Jurkat, Clone E6-1 (cell line): ENCODE measurements at places on chromosomes 5 and 9.

DNA sequence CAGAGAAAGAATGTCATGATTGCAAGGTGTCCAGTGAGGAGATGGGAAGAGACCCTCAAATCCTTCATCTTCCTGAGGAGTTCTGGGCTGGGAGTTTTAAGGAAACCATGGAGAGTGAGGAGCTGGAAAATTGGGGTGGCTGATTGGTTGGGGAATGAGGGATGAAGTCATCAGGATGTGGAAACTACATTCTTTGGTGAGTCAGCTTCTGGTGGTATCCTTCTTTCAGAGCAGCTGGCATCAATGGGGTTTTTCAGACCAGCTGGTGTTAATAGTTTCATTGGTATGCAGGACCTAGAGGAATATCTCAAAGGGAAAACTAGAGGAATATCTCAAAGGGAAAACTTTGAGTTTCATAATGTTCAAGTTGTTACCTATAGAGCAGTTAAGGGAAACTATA is 45.2 kb downstream of the RNF180 start:
- no peak for DNase-seq

DNA sequence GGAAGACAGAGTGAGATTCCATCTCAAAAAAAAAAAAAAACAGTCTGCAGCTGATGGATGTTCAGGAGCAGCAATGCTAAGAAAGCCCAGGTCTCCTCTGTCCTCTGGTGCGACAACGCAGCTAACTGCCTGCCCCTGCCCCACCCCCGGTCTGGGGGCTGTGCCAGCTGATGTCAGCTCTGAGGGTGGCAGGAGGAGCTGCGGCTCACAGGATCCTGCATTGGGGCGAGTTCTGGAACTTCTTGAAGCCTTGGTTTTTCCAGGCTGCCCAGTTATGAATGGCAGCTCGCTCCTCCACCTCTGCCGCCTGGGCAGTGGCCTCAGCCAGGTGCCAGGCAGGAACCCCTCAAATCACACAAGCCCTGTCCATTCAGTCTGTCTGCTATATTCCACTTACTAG is 113.5 kb downstream of the ROR2 start:
- DNase-seq = no peak

GRCh38 chr5:758698-759053 is 25.9 kb downstream of the ZDHHC11B start:
- DNase-seq = no peak

DNA sequence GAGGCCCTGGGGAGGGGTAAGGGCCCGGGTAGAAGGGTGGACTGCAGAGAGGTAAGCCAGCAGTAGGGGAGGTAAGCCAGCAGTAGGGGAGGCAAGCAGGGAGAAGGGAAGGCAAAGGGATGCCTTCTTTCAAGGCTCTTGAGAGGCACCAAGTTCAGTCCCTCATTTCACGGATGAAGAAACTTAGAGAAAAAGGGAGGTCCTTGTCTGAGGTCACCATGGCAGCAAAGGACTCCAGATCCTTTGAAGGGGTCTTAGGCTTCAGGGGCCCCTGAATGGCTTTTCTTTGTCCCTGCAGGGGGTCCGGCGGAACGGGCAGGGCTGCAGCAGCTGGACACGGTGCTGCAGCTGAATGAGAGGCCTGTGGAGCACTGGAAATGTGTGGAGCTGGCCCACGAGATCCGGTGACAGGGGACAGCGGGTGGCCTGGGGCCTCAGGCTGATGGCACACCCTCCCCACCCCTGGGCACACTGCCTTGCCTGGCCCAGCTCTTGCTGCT is 42.6 kb downstream of the RGS3 start:
- no peak for DNase-seq

- no peak for DNase-seq
Measured at GRCh38 chr5:100860407-100860806, 42.7 kb downstream of the ST8SIA4 start.

DNA sequence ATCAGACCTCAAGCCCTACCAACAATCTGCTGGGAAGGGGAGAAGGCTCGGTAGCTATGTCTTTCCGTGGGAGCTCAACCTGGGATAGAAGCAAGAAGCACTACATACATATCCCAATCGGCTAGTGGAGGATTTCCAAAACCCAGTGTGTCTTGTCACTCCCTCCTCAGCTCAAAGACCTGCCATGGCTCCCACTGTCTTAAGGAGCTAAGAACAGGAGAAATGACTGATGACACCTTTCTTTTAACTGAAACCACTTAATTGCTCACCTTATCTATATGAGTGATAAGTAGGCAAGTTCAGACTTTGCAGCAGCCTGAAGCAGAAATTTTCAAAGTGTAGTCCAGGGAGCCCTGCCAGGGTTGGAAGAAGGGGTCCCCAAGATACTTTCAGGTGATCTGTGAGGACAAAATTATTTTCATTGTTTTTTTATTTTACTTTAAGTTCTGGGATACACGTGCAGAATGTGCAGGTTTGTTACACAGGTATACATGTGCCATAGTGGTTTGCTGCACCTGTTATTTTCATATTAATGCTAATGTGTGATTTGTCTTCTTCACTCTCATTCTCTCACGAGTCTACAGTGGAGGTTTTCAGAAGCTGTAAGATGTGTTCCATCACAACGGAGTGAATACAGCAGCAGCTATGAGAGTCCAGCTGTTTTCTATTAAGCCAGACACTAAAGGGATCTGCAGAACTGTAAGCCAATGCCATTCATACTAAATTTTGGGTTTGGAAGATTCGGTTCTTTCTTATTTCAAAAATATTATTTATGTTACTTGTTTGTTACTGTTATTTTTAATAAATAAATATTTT is 41.4 kb downstream of the PAX5 start:
- no peak for DNase-seq

DNA sequence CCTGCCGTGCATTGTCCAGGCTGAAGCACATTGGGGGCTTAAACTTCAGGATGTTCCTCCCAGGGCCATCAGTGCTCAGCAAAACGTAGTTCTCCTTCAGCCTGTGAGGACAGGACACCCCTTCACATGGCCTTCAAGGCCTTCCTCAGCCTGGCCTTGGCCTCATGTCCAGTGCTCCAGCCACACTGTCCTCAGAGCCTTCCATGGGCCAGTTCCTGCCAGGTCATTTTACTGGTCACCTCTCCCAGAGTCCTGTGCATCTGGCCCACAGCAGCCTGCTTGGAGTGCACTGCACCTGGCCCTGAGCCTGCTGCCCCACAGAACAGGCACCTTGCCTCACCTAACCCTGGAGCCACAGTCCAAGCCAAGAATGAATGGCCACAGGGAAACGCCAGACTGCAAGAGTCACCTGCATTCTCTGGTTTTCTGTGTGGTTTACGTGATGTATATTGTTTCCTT is 8.7 kb downstream of the HNRNPAB start:
- no peak for DNase-seq
